ENCODE measurements at places on chromosomes 16 and 17. TPM values are rescaled to one million over a fixed set of nuclear protein-coding genes. Genes with fewer than 3 reads are reported as not detected.
A peak's percentile ranks its signal among the peaks of the same experiment; 100 is the strongest.

DNA sequence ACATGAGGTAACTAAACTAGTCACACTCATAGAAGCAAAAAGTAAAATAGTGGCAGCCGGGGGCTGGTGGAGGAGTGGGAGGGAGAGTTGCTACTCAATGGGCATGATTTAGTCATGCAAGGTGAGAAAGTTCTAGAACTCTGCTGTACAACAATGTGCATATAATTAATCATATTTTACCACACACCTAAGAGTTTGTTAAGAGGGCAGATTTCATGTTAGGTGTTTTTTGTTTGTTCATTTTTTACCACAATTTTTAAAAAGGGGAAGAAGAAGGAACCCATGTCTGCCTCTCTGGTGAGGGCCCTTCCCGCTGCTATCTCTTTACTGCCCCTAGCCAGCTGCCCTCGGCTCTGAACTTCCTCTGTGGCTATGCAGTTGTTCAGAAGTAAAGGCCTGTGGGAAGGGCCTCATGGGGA lies 11.2 kb downstream of the CD300LB start:
- DNase-seq: no peak

- no peak for DNase-seq
Measured at GRCh38 chr17:40796846-40797245, 2.9 kb downstream of the KRT28 start.

DNA sequence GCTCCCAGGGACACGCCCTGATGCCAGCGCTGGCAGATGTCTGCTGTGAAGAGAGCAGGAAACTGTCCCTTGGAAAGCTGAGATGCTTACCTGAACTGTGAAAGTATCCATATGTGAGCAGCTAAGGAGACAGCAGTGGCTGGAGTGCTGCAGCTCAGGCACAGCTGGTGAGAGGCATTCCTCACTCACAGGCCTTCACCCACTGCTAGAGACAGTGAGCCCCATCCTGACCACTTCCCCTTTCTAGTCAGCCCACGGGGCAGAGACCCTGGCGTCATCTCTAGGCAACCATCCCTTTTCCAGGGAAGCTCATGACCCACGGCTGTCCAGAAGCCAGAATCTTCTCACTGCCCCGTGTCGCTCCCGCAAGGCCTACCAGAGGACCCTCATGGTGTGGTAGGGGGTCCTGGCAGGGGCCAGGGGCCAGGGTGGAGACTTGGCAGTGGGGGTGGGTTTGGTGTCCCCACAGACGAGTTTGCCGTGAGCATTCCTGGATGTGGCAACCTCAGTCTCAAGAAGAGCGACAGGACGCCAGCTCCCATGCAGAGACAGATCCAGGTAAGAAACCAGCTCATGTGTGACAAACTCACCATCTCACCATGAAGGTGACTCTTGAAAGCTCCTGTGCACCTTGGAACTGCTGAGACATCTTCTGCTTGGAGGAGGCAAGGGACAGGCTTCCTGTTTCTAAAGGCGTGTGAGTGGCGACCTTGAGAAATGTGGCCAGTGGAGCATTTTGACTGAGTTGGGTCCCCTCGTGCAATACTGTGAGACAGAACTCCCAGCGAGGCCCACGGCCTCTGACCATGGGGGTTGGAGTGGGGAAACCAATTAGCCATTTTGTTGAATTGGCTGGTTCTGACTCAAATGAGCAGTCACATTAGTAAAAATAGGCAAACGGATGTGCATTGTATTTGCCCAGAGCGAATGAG lies at the start of gene SCIMP:
TSS of gene SCIMP (minus strand) at position 216 of the 932 bp plus-strand sequence. CDS start at position 111, 105 bp downstream.
- no peak for DNase-seq

DNA sequence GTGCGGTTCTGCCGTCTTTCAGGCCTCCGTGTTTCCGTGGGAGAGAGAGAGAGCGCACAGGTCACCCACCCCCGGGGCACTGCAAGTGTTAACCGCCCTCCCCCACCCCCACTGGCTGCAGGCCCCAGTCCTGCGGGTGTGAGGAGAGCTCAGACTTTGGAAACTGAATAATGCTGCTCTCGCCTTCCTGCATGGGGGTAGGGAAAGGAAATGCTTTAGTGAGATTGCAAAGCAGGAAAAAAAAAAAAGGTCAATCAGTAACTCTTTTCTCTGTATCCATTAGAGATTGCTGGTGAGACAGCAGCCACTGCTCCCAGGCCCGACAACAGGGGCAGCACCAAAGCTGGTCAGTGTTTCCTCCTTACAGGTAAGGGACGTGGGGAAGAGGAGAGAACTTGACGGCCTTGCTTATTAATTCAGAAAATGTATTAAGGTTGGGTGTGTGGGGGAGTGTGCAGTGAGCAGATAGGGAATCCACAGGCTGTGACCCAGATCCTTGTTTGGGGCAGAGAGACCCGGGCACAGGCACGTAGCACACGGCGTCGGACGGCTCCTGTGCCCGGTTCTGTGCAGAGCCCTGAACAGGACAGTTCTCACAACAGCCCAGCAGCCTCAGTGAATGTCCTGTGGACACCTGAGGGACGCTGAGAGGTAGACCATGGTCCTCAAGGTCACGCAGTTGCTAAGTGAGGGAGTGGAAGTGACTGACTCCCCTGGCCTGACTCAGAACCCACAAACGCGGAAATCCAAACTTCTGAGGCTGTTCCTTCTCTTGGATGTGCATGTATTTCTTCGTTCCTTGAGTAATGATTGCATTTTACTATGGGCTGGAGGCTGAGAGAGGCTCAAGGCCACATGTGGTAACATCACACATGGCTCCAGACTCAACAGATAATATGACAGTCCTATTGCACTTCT lies 156.5 kb downstream of the FOXL1 start:
- DNase-seq: no peak

DNA sequence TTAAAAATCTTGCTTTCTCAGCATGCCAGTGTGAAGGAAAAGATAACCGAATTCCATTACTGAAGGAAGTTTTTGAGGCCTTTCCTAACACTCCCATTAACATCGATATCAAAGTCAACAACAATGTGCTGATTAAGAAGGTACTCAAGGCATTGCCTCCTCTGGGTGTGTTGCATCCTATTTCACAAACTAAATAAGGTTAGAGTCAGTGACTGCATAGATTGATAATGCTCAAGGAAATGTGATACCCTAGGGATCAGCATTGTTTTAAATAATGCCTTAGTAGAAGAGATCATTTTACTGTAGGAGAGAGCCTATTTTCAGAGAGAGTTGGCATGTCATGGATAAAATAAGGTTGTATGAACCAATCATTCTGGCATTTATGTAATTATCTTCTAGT lies 36.8 kb downstream of the GDPD1 start:
- DNase-seq: no peak

- DNase-seq: peak; percentile 74
Measured at GRCh38 chr17:80970044-80970761, 21.4 kb upstream of the CHMP6 start.

DNA sequence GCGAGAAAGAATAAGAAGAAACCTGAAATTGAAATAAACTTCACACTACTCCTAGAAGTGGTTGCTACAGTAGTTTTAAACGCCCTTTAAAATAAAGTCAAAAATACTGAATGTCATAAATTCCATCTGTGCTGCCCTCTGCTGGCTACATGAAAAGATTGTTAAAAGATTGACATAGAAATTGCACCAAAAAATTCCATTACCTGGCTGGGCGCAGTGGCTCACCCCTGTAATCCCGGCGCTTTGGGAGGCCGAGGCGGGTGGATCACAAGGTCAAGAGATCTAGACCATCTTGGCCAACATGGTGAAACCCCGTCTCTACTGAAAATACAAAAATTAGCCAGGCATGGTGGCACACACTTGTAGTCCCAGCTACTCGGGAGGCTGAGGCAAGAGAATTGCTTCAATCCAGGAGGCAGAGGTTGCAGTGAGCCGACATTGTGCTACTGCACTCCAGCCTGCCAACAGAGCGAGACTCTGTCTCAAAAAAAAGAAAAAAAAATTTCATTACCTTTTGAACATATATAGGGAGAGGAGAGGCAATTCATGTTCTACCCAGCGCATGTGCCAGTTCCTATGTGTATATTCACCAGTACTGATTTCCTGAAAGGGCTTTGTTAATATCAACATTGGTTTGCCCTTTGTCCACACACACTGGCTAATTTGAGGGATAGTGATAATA lies 36.5 kb downstream of the CYTH1 start:
- no peak for DNase-seq

DNA sequence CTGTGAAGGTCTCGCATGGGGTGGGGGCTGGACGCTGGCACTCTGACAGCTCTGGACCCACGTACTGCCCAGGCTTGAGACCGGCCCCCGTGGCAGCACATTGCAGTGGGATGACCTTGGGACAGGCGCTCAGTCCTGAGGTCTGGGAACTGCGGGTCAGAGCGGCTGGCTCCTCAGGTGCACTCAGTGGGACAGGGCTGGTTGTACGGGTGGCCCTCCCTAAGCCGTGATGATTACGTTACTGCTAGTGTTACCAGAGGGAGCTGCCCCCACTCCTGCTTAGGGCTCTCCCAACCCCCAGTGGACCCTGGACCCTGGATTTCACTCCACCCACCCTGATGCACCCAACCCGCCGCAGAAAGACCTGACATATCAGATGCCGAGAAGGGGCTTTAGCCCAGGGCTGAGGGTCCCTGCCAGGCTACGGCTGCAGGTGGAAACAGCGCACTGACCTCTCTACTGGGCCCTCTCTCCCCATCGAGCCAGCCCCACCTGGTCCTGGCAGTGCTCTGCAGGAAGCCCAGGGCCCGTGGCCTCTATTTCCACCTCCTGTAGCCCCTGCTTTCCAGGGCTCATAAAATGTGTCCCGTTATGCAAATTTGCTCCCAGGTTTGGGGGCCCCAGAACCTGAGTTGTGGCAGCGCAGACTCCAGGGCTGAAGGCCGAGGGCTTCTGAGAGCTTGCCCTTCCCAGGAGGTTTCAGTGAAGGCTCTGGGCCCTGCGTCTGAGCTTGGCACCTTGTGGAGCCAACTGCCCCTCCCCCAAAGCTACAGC lies 77.2 kb downstream of the RTN4RL1 start:
- DNase-seq: no peak

- DNase-seq: peak; percentile 76
Measured at GRCh38 chr16:57084257-57084770, 8.1 kb upstream of the CPNE2 start.

- DNase-seq: no peak
Measured at GRCh38 chr16:76035689-76036088, 241.5 kb upstream of the CNTNAP4 start.

CRYM gene
- 5.8 TPM for total RNA-seq
